SK-N-SH (cell line): ENCODE measurements at places on chromosomes 7 and 10.
A peak's percentile ranks its signal among the peaks of the same experiment; 100 is the strongest.

- peak; percentile 69 for DNase-seq
Measured at GRCh38 chr7:128755819-128756476, 16.8 kb downstream of the CALU start.

DNA sequence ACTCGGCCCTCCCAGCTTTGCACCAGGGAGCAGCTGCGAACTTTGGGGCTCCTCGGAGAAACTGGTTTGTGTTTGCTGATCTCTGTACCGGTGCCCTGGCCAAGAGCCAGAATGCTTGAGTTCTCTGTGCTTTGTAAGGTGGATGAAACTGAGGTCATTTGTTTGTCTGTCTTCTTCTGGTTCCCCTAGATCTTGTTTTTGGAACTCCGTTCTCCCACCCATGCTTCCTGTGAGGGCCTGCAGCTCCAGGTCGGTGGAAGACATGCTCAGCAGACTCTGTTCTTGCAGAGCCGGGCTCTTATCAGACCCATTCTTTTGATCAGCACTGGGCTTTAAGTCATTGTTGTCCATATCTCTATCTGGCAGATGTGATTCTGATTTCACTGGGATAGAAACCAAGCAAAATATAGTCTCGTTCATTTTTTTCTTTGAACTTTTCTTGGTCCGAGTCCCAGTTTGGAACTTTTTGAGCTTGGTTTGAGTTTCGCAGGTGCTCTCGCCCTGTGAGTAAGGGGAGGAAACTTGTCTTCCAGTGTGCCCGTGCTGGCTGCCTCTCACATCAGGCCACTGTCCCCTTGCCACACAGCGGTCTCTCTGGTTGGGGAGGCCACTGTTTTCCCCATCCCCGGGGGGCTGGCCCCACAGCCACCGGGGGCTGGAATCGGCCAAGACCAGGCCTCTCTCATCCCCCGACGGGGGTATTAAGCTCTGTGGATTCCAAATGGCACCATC lies 31.2 kb downstream of the JCAD start:
- no peak for DNase-seq

GRCh38 chr10:75396631-75397495 lies 4.7 kb downstream of the ZNF503 start:
- DNase-seq = no peak

DNA sequence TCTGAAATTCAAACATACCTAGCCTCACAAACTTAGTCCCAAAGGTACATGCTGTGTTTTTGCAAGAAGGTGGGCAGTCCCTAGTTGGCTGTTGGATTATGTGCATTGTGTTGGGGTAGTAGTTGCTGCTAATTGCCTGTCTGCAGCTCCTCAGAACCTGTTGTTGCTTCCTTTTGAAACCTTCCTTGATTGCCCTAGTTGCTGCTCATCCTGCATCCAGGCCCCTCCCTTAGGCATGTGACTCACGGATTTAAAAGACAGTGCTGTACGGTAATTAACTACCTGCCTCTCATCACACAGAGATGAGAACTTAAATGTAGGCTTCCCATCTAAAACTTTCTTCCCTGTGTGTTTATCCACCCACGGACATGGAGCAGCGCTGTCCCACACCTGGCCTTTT lies 67.7 kb downstream of the BMPR1A start:
- DNase-seq = no peak

DNA sequence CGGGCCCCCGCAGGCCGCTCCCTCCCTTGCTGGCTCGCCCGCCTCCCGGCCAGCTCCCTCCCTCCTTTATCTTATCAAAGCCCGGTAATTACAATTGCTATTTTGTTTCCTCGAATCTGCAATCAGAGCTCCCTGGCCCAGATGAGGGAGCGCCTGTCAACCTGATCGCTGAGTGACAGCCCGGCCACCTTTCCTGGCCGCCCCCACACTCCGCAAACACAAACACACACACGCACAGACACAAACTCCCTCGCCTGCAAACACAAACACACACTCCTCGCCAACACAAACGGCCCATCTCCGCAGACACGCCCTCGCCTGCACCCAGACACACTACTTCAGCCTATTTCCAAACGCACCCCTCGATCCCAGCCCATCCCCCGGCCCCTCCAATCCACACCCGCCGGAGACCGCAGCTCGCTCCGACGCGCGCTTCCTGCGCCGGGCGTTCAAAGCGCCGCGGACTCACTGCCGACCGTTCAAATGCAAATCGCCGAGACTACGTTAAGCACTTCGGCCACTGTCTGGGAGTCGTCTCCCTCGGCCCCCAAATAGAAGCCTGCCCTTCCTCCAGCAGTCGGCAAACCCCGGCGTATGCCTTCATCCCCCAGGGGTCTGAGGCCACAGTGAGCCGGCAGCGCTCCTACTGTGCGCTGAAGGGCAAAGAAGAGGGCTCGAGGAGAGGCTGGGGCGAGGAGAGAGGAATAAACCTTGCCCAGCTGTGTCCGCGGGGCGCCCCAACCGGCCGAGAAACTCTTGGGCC lies 3.0 kb upstream of the FGF8 start:
- peak; percentile 34 for DNase-seq

DNA sequence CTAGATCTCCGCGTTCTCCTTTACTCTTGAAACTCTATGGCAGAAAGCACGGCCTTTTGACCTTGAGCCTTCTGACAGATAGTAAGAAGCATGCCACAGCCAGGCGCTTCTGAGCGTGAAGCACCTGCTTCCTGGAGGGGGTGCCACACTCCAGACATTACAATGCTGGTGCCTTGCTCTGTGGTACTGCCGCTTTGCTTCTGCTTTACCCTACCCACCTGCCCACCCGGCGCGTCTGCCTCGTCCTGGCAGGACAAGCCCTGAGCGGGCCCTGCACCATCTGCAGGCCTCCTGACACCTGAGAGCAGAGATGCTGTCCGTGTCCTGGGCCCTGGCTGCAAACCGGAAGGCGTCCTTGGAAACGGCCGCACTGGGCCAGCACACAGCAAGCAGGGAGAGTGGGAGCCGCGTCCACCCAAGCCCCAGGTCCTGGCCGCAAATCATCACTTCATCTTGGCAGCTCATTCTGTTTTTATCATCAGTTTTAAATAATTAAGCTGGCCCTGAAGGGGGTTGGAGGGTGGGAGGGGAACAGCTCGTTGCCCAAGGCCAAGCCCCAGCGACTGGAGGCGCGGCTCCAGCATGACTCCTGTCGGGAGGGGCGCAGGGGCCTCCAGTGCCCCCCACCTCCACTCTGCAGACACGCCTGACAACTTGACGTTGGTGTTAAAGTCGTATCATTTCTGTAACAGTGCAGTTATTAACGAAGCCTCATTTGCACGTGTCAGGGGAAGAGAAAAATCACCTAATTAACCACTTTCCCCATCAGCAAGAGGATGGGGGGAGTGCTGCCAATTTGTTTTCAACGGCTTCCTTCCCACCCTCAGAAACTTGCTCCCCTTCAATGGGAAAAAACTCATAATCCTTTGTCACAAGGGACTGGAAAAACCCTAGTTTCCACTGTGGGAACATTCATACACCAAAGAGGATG lies 132.2 kb downstream of the MAD1L1 start:
- DNase-seq = peak; percentile 69

DNA sequence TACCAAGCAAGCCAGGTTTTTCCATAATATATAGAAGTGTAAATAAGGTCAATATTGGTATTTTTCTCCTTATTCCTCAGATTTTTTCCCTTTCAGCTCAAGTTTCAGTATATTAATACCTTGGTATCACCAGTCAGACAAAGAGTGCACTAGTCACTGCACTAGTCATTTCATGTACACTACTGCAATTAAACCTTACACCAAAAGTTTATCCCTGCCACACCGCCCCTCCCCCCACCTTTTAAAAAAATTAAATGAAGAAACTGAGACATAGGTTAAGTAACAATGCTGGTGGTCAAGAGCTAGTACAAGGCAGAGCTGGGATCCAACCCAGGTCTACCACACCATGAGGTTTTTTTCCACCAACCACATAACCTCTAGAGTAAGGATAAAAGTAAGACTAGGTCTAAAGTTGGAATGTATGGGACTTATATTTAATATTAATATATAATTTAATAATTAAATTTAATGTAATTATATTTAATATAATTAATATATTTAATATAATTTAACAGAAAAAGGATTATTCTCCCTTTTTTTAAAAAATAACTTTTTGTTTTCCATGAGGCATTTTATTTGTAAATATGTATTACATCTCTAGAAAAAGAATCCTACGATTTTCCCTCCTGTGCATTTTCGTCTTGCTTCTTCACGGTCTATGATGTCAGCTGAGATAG lies 68.5 kb downstream of the NT5C2 start:
- no peak for DNase-seq

DNA sequence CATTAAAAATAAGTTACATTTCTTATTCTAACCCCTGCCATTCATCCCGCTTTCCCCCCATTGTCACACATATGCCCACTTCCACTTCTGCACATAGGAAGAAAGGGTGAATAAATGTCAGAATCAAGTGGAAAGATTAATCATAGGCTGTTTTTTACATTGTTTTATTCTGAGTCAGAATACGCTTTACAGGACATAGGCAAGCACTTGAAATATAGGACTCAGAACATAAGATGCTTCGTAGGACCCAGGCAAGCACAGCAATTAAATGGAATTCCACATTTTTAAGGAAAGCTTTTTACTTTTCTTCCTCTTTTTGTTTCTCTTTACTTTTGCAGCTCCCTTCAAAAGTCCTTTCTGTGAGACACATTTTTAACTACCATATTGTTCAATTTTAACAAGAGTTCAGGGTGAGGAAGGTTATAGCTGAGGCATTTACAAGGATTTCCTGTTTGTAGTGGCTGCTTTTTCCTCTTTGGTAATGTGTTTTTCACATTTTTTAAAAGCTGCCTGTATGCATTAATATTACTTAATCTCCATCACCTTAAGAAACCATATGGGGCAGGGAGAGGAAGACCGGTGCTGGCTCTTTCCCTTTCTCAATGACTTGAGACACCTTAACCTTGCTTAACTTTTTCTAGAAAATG lies 130.0 kb downstream of the TES start:
- no peak for DNase-seq
